NCI-H187 treated with DMSO at 0.1 percent for 48 hours (cell line): ENCODE measurements at places on chromosomes 11 and 22.

DNA sequence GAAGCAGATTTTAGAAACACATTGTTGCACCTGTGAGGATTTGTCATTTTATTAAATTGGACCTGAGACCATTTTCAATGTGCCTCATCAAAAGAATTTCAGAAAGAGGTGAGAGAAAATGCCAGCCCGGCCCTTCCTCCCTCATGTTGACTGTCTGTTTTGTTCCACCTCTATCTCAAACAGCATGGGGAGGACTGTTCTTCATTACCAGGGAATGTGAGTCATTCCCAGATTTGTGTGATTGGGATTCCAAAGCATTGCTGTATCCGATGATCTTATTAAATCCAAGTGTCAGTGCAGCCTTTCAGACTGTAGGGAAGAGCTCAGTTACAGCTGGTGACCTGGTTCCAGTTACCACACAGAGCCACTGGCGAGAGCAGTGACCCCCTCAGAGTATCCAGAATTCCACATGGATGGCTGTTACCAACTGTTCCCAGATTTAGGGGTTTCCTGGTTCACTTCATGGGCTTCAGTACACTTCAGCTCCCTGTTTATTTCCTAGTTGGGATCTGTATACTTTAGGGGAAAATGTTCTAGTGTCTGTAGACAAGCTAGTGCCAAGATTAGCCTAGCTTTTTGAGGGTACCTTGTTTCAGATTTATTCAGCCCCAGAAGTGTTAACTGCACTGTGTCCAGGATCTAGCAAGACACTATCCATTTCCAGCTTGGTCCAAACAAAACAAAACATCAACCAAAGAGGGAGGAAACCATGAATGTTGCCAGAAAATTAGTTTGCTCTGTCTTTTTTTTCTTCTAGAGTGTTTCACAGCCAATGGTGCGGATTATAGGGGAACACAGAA, 20.9 kb downstream of the KREMEN1 start:
- no peak for DNase-seq

GRCh38 chr11:47468598-47469214, 19.8 kb upstream of the RAPSN start:
- no peak for DNase-seq

DNA sequence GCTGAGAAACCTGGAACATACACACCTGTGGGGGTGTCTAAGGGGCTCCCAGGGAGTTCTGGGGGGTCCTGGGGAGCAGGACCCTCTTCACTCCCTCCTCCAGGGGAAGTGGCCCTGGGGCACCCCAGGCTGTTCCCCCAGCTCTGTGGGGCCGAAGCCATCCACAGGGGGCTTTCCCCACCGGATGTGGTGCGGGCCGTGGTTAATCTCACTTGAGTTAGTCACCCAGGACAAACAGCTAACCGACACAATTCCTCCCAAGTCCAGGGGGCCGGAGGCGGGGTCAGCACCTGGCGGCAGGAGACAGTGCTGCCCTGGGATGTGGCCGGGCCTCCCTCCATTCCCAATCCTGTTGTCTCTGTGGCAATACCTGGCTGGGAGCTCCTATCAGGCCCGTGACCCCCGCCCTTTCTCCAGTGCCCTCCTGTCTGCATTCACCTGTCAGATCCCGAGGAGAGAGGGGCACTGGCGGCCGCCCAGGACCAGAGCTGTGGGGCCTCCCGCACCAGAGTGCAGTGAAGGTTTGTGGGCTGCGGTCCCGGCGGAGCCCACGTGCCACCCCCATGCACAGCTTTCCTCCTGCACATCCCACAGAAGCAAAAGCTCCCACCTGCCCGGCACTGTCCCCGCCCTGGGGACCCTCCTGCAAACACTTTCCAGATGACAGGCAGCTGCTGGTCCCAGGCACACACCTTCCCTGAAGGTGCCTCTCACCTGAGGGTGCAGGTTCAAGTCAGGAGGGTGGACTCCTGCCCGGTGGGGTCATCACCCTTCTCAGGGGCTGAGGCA, 5.2 kb upstream of the MUC5AC start:
- DNase-seq = no peak

DNA sequence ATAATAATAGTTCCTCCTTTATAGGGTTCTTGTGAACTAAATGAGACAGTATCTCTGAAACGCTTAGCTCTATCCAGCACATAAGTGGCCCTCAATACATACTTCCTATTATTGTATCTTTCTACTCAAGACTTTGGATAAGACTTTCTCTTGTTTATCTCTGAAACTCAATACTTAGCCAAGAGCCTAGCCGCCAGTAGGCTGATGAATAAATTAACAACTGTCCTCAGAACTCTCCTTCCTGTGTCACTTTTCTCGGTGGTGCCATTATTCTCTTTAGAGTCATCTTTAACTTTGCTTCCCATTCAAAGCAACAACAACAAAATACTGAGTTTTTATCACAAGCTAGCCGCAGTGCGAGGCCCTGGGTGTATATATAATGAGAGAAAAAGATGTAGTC, 86.9 kb downstream of the FAM83F start:
- DNase-seq = no peak

- DNase-seq = no peak
Observed at GRCh38 chr22:19167106-19167869, 11.2 kb downstream of the SLC25A1 start.

- DNase-seq = no peak
Observed at GRCh38 chr11:78041843-78042440, 18.9 kb upstream of the KCTD14 start.
